ENCODE measurements at places on chromosomes 16 and 17. TPM values are rescaled to one million over a fixed set of nuclear protein-coding genes. Genes with fewer than 3 reads are reported as not detected.

Gene MT2A
- total RNA-seq, result 1,413 TPM

Gene SCGB1C2
- total RNA-seq, result not detected

Gene G6PC1
- not detected for total RNA-seq

Gene ABI3
- total RNA-seq, result 7.4 TPM

Gene IFI35
- 30.3 TPM for total RNA-seq

Gene PRR11
- total RNA-seq, result 1.9 TPM

Gene TMEM114
- not detected for total RNA-seq

Gene GPR142
- not detected for total RNA-seq

Gene ELMO3
- 3.6 TPM for total RNA-seq

Gene HS3ST3A1
- not detected for total RNA-seq

Gene MYH13
- total RNA-seq, result not detected

Gene CNTNAP4
- total RNA-seq, result not detected

Gene KRT9
- not detected for total RNA-seq

Gene MT1F
- 199 TPM for total RNA-seq

Gene SOX9
- total RNA-seq, result 7.9 TPM

Gene ABCA6
- total RNA-seq, result 50.2 TPM

Gene GOT2
- 20.6 TPM for total RNA-seq

Gene ANKRD40CL
- not detected for total RNA-seq

Gene PLXDC1
- total RNA-seq, result 7.1 TPM

Gene OR1A1
- total RNA-seq, result not detected

Gene SMURF2
- 30.9 TPM for total RNA-seq

Gene TOP2A
- 3.3 TPM for total RNA-seq

Gene KRTAP3-1
- total RNA-seq, result not detected

Gene KRT24
- not detected for total RNA-seq

Gene SDR42E2
- total RNA-seq, result not detected

Gene PDE6G
- total RNA-seq, result not detected

Gene PYCARD
- 32.8 TPM for total RNA-seq

Gene TBC1D26
- not detected for total RNA-seq

Gene ZNF750
- total RNA-seq, result not detected

Gene LITAFD
- not detected for total RNA-seq

Gene VAT1L
- total RNA-seq, result 0.95 TPM

Gene ALOX12
- total RNA-seq, result 0.25 TPM

Data from omental fat pad (tissue), 4 donors.